ENCODE measurements at places on chromosomes 6 and 20. TPM values are rescaled to one million over a fixed set of nuclear protein-coding genes. Genes with fewer than 3 reads are reported as not detected.

GRCh38 chr20:341682-342081, 5.2 kb upstream of the NRSN2 start:
- DNase-seq, result no peak

DNA sequence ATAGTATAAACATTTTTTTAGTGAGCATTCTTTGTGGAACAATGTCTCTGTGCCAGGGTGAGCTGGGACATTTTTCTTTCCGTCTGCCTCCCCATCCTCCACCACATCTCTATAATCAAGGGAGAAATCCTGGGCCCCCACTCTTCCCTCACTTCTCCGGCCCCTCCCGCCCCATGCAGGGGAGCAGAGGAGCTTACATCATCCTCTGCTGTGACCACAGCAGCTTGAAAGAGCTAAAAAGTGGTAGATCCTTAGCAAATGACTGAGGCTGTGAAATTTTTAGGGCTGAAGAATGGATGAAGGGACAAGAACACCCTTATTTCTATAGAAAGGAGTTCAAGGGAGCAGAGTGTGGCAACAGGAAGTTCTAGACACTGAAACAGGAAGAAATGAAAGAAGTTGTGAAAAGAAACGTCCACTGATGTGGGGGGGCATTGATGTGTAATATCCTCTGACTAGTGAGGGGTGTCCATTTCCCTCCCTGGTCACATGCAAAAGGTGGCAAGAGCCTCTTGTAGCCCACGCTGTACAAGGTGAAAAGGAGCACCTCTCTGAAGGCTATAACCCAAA, 380.3 kb upstream of the JARID2 start:
- no peak for DNase-seq

GRCh38 chr20:19828232-19828631, 70.2 kb downstream of the RIN2 start:
- no peak for DNase-seq

DNA sequence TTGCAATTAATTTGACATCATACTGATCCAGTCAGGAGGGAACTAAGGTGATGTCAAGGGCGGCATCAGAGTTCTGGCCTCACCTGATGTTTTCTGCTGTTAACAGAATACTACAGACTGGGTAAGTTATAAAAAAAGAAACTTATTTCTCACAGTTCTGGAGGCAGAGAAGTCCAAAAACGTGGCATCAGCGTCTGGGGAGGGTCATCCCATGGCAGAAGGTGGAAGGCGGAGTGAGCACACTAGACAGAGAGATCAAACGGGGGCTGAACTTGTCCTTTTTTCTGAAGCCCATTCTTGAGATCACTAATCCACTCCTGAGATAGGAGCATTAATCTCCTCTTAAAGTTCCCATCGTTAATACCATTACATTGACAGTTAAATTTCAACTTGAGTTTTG, 3.3 kb upstream of the MTCH1 start:
- no peak for DNase-seq

- DNase-seq, result no peak
Measured at GRCh38 chr6:121823437-121823851, 388.0 kb downstream of the GJA1 start.

DNA sequence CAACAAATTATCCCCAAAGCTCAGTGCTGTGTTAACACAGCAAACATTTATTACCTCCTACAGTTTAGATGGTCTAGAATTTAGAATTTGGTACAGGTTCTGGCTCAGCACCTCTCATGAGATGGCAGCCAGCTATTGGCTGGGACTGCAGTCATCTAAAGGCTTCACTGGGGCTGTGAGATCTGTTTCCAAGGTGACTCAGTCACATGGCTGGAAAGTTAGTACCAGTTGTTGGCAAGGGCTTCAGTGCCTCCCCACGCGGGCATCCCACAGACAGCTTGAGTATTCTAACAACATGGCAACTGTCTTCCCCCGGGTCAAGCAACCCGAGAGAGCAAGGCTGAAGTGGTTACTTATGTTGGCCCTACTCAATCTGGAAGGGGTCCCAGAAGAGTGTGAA, 44.8 kb upstream of the F13A1 start:
- DNase-seq, result no peak

GRCh38 chr6:109008054-109008453, 86.6 kb downstream of the SESN1 start:
- DNase-seq, result no peak

DNA sequence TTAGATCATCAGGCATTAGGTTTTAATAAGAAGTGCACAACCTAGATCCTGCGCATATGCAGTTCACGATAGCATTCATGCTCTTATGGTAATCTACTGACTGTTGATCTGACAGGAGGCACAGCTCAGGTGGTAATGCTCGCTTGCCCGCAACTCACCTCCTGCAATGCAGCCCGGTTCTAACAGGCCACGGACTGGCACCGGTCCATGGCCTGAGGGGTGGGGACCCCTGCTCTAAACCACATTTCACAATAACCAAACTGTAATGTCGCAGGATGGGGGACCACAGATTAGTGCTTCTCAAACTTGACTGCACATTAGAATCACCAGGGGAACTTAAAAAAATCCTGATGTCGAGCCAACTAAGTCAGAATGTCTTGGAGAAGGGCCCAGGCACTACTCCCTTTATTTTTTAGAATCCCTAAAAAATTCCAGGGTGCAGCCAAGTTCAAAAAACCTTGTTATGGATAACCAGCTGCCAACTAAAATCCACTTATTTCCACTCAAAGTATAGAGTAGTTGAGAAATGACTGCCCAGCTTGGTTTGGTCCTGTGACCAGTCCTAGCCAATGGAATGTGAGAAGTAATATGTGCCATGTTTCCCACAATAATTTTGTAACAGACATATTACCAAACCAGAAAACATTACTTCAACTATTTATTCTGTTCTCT, 3.1 kb downstream of the SHPRH start:
- no peak for DNase-seq

DNA sequence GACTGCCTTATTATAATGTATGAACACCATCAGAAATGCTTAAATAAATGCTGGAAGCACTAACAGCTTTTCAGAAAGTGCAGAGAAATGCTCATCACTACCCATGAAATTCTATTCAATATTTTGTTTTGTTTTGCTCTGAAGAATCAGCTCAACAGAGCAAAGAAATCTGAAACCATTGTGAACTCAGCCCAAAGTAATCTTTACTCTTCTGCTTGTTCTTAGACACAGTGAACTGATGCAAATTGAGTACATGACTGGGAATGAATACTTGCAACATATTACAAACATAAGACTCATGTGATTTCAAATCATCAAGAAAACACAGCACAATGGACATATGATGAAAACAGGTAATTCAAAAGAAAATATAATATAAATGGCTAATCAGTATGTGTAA, 404.6 kb upstream of the OPRM1 start:
- no peak for DNase-seq

DNA sequence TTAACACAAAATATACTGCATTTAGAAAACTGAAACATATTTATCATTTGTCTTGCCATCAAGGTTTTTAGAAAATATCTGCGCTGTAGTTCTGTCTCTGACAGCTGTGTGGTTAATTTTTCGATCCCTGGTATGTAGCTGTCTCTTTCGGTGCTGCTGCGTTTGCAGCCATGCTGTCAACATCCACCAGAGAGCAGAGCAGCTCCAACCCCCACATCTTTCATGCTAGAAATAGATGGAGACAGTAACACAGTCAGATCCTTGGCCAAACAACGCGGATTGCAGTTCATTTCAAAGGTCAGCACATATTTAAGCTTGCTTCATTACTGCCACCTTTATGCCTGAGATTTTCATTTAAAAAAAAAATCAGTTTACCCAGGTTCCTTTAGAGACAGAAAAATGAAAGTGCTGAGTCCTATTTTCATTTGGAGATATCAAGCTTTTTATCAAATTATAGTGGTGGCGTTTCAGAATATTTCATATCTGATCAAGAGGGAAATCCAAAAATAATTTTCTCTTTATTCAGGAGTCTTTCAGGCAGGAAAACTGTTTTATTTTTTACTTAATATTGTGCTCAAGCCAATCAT, 157.7 kb upstream of the MMS22L start:
- DNase-seq, result no peak

DNA sequence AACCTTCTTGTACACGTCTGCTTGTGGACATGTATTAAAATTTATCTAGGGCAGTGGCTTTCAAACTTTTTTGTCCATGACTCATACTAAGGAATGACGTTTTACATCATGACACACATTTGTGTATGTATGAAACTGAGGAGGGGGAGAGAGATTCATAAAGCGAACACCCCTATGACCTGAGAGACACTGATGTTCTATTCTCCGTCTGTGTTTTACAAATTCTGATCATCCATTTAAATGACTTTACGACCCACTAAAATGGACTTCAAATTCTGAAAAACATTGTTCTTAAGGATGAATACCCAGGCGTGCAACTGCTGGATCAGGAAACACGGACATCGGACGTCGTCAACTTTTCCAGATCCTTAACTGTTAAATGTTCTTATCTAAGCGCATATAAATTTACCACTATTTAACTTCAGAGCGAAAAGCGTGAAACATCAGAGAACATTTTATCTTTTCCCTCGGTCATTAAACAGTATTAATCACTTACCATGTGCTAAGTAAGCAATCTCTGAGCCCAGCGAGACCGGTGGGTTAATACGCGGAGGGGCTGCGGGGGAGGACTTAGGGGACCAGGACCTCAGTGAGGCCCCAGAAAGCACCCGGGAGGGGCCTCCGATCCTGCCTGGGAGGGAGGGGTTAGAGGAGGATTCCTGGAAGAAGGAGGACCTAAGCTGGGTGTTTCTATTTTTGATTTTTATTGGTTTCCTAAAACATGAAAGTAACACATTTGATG, 1.2 kb downstream of the PLAGL1 start:
- no peak for DNase-seq

DNA sequence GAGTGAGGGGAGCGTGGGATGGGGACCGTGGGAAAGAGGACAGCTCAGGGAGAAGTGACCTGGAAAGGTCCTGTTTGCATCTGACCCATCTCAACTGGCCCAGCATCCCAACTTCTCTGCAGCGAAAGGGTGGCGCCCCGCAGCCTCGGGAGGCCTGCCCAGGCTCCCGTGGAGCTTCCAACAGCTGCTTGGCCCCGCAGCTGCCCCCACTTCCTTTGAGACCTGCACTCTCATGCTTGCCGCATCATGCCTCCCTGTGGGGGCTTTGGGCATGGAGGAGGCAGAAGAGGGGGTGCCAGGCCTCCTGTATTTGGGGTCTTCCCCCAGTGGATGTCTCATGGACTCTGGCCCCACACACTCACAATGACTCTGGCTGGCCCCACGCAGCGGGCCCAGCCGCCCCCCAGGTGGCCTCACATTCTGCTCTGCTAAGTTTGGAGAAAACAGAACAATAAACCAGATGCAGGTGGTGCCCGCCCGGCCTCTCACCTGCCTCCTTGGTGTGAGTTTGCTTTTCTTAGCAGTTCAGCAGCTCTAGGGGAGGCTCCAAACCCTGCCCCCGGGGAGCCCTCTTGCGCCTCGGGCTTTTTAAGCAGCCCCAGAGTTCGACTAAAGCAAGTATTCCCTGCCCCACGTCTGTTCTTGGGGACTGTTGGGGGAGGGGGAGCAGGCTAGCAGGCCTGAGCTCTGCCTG, 40.7 kb downstream of the CPXM1 start:
- no peak for DNase-seq

GRCh38 chr6:125273965-125274364, 27.8 kb downstream of the HDDC2 start:
- no peak for DNase-seq

DNA sequence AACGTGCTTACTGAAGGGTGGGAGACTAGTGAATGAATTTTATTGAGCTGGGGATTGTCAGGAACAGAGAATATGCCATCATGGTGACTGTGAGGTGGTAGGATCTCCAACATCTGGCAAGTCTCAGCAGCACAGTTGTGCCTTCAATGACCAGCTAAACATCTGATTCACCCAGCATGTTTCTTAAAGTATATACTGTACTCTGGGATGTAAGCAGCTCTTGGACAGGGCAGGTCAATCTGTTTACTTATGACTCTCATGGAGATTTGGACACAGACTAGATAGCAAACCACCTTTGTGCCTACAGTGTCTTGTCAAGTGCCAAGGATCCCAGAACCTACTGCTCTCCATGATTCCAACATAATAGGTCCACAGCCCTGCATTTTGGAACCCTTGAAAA, 801.0 kb upstream of the CITED2 start:
- DNase-seq, result no peak

GRCh38 chr6:26412228-26412627, 10.2 kb downstream of the BTN3A1 start:
- DNase-seq, result no peak

GRCh38 chr6:15417811-15418210, 171.9 kb downstream of the JARID2 start:
- no peak for DNase-seq

- DNase-seq, result no peak
Measured at GRCh38 chr6:167245591-167245990, 45.5 kb upstream of the UNC93A start.

- DNase-seq, result no peak
Measured at GRCh38 chr6:63516186-63516944, 55.9 kb upstream of the LOC128125822 start.

GRCh38 chr20:101975-102374, 14.5 kb downstream of the DEFB125 start:
- no peak for DNase-seq

DNA sequence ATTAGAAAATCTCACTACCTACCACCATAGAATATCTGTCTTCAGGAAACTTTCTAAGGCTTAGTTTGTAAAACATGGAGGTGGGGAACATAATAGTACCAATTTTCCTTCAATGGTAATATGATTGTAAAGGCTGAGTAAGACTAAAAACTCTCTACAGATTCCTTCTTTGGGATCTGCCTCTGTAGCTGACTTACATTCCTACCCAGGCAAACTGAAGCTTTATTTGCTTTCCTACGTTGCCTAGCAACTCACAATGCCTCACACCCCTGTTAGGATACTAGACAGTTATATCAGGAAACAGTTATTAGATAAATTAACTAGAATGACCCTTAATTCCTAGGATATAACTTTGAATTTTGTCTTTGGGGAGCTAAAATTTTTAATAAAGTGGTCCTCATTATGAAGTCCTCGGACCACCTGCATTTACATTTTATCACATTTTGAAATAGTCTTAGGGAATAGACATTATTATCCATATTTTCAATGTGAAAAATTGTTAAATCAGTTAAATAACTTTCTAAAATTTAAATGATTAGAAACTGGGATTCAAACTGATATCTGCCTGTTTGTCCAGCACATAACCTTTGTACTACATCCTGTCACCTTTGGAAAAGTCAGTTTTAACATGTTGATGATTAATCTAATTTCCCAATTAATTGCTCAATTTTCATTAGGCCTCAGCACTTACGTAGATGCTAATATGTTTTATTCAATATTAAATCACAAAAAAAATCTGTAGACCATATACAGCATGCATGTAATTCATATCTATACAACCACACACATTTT, 591.4 kb downstream of the RNF144B start:
- DNase-seq, result no peak

The CALHM4 gene
- not detected for total RNA-seq

The MCCD1 gene
- total RNA-seq, result not detected

The TGM2 gene
- not detected for total RNA-seq

The BTNL2 gene
- not detected for total RNA-seq

The BPIFB2 gene
- total RNA-seq, result not detected

The HCRTR2 gene
- not detected for total RNA-seq

The HRH3 gene
- total RNA-seq, result not detected

The C20orf173 gene
- not detected for total RNA-seq
